ENCODE measurements at places on chromosomes 11 and 22.

- no peak for DNase-seq
Observed at GRCh38 chr11:32094923-32095322, 4.0 kb downstream of the RCN1 start.

GRCh38 chr11:117782101-117782500 is 14.9 kb downstream of the DSCAML1 start:
- no peak for DNase-seq

- no peak for DNase-seq
Observed at GRCh38 chr22:29998627-29999384, 81.5 kb upstream of the HORMAD2 start.

DNA sequence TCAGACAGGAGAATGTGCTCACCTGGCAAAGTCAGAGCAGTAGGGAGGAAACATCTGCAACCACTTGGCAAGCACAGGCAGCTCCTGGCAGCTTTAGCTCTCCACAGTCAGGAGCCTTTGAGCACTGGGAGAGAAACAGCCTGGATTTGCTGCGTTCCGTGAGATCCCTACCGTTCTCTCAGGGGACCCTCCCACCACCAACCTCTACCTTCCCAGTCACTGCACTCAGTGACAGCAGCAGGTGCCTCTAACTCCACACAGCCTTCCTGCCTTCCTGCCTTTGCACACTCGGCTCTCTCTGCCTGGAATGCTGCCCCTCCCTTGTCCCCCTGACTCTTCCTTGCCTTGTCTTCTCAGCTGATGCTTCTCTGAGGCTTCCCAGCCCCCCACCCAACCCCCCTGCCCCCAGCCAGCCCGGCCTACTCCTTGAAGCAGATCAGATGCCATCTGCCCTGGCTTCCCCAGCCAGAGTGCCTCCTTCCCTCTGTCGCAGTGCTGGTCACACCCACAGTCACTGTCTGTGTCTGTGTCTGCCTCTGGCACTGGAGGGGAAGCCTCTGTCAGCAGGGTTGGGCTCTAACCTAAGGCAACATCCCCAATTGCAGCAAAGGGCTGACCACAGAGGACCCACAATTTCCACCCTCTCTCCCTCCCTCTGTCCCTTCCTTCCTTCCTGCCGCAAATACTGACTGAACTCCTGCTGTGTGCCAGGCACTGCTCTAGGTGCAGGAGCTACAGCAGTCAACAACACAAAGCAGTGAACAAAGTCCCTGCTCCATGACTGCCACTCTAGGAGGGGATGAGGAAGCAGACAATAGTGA is 14.9 kb upstream of the TSKU start:
- DNase-seq = no peak

GRCh38 chr11:10483584-10483983 is 28.5 kb downstream of the AMPD3 start:
- peak; percentile 20 for DNase-seq

DNA sequence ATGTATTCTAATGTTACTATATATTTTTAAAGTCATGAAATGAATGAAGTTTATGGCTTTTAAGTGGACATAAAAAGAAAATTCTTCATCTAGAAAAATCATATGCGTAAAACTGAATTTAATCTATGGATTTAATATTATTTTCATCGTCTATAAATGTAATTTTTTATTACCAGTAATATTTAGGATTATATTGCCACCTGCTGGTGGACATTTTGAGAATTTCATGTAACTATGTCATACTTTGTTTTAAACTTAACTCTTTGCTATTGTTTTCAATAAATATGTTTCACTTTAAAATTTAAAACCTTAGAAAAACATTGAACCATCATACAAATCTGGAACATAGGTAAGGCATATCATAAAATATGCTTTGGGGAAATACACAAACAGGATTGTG is 66.5 kb upstream of the CEP126 start:
- DNase-seq = no peak

DNA sequence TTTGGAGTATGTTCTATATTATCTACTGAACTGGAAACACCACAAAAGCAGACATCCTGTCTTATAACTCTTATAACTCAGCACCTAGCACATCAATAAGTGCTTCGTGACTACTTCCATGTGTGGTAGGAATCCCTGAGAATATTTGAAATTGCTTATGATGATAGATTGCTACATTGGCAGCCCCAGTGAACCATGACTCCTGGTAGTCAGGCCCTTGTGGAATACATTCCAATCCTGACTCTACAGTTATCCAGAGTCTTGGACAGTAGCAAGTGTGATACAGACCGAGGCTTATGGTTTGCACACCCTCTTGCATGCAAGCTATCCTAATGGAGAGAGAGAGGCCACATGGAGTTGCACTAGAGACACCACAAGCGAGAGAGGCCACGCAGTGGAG is 59.5 kb upstream of the PHF21A start:
- DNase-seq = no peak

All from activated CD8-positive, alpha-beta memory T cell treated with anti-CD3 and anti-CD28 coated beads, Interleukin-2, amount 50 U/mL, for 48 hours (primary cell).